ENCODE measurements at places on chromosomes 11 and 22. TPM values are rescaled to one million over a fixed set of nuclear protein-coding genes. Genes with fewer than 3 reads are reported as not detected.

DNA sequence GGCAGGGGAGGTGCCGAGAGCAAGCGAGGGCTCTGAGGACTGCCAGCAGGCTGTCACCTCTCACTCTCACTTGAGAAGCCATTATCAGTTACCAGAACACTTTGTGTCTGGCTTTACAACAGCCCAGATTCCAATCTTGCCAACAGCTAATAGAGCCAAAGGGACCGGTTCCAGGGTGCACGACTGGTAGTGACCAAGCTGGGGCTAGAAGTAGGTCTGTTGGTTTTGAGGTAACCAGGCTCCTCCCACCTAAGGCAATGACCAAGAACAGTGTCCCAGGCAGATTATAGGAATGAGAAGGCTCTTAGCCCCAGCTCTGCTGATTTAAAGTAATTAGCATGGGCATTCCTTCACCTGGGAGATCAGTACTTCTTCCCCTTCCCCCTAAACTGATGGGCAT lies 7.2 kb upstream of the IL10RA start:
- no peak for DNase-seq

DNA sequence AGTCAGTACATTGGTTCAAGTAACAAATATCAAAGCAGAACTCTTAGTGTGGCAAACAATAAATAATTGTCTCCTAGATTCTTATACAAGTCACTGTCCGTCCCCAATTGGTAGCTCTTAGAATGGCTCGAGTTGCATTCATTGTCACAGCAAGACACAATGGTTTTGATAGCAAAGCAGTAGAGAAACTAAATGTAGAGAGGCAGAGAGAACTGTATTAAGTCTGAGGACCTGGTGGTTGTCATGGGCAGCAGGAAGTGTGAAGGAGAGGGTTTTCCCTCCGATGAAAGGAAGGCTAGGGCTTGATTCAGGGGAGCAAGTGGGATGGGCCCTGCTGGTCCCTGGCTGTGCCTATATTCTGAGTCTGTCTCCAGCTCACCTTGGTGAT lies 36.6 kb downstream of the RCOR2 start:
- no peak for DNase-seq

GRCh38 chr11:89346601-89347000 lies 144.6 kb downstream of the NOX4 start:
- DNase-seq = no peak

- peak; percentile 58 for DNase-seq
These were observed 1.2 kb downstream of the DGCR2 start for GRCh38 chr22:19120829-19121630.

OR8D4 gene
- total RNA-seq = not detected

DNA sequence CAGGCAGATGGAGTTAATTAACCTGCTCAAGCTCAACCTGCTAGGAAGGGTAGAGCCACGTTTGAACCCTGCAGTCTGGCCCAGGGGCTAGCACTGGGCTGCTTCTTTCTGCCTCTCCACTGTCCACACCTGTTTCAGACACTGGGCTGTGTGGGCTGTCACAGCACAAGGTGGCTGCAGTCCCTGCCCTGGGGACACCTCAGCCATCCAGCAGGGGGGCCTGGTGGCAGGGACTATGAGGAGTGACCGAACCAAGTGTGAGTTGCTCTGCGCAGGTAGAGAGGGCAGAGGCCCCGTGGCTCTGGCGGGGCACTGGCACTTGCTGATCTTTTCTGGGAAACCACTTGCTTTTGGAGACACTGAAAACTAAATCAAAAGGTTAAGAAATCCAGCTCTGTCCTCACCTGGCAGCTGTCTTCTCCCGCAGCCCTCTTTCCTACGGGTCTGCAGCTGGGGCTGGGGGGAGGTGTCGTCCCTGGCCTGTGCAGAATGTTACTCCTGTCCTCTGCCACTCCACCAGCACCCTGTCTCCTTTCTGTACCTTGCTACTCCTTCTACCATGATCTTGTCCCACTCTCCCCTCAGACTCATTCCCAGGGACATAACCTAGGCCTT lies 5.8 kb downstream of the BAD start:
- no peak for DNase-seq

DNA sequence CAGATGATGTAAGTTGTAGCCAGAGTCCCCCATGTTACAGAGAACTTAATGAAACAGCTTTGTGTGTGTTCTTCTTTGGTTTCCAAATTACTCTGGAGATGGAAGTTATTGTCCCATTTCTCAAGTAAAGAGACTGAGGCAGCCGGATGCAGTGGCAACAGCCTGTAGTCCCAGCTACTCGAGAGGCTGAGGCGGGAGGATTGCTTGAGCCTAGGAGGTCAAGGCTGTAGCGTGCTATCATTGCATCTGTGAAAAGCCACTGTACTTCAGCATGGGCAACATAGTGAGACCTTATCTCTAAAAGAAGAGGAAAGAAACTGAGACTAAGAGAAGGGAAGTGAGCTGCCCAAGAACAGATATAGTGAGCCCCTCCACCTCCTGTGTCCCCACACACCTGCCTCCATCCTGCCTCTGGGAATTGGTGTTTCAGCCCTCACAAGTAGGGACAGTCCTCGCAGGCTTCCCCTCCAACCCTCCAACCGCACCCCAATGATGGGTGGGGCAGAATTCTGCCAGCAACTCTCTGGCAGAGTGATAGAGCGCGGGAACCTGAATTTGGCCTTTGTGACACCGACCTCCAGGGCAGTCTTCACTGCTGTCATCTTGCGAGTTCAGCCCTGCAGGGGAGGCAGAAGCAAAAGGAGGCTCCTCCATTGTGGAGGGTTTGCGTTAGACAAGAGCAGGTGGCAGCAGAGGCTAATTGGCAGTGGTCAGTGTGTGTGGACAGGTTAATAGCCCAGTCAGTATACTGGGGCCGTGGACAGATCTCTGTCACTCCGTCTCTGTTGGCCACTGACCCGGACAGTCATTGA lies 1.6 kb downstream of the PDXP start:
- DNase-seq = no peak

GRCh38 chr22:37070334-37070733 lies 18.8 kb downstream of the KCTD17 start:
- no peak for DNase-seq

IGLL1 gene
- total RNA-seq = not detected

- DNase-seq = no peak
These were observed 20.8 kb upstream of the TUB start for GRCh38 chr11:8060146-8060719.

DNA sequence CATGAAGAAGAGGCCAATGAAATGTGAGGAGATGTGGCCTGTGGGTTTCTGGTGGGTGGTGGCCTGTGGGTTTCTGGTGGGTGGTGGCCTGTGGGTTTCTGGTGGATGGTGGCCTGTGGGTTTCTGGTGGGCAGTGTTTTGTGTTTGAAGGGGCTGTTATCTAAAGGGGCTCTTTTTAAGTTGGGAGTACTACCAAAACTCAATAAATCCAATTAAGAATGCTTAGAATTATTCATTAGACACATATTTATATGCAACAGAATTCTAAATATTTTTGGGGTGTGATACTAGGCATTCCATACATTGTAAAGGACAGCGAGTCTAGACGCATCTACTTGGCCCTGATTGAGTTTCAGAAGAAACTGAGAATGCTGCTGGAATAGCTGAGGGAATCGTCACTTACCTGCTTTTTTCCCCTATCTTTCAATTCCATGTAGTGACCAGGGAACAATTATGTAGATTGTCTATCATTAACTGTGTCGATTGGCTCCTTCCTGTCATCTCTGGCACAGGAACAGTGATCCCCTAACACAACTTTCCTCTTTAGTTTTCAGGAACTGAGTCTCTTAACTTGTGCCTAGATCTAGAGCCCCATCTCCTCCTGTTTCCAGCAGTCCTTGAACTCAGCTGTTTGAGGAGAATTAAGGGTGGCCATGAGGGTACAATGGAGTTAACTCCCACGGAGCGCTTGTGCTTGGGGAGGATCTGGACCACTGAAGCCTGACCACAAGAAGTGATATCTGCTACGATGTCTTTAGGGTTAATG lies 37.3 kb upstream of the TOP3B start:
- DNase-seq = no peak

DNA sequence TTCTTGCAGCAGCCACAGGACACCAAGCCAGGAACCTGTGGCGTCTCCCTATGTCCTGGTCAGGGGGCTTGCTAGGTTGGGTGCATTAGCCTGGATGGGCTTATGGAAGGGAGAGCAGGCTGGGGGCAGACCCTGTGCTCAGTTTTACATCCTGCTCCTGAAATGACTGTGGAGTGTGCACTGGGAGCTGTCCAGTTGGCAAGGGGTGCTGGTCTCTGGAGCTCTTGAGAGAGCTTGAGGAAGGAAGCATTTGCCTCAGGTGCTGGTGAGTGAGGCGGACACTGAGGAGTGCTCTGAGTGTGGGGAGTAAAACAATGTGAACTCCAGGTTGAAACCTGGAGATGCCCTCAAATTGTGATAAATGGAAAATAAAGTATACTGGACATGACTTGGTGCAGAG lies 3.4 kb downstream of the SCGB1D4 start:
- peak; percentile 43 for DNase-seq

DNA sequence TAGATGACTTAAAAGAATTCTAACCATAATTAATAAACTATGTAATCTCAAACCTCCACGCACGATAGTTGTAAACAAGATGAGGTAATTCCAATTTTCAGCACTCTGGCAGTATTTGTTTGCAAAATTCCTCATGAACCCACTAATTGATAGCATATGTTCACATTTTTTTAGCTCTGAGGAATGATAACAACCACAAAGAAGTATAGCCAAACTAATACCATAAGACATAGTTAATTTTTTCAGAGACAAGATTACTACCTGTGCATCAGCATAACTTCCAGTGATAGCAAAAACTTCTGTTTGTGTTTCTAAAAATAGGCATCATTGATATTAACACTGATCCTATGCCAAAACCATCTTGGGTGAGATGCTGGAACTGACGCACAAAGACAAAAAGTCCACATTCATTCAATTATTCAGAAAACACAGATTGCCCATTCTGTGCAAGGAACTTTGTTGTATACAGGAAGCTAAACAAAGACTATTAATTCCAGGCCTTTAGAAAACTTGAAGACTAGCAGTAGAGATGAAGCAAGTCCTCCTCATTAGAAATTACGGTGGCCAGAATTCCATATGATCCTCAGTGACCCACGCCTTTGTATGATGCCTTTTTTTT lies 57.7 kb downstream of the PDGFD start:
- no peak for DNase-seq

LRRC10B gene
- total RNA-seq = 0.15 TPM

TMPRSS4 gene
- total RNA-seq = 2.4 TPM

OR52E1 gene
- total RNA-seq = not detected

GRCh38 chr11:19646308-19646707 lies 66.3 kb upstream of the NAV2 start:
- peak; percentile 27 for DNase-seq

ME3 gene
- 28.8 TPM for total RNA-seq

DNA sequence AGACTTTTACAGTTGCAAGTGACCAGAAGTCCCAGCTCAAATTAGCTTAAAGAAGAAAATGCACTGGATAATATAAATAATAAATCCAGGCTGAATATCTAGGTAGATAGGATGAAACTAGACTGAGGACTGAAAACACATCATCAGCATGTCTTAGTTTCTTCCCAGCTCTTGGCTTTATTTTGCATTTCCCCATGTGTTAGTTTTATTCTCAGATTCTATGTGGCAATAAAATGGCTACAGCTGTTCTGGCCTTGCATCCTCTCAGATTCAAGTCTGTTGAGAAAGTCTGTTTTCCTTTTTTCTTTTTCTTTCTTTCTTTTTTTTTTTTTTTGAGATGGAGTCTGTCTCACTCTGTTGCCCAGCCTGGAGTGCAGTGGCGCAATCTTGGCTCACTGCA lies 22.6 kb upstream of the CAT start:
- no peak for DNase-seq

MAPK8IP2 gene
- 0.30 TPM for total RNA-seq

GRCh38 chr22:48424201-48424627 lies 1403.5 kb downstream of the BRD1 start:
- DNase-seq = no peak

GRCh38 chr11:83785942-83786341 lies 499.8 kb upstream of the CCDC90B start:
- DNase-seq = no peak

ZNRF3 gene
- total RNA-seq = 6.1 TPM

- no peak for DNase-seq
These were observed 44.7 kb upstream of the CAPRIN1 start for GRCh38 chr11:34006876-34007275.

DNA sequence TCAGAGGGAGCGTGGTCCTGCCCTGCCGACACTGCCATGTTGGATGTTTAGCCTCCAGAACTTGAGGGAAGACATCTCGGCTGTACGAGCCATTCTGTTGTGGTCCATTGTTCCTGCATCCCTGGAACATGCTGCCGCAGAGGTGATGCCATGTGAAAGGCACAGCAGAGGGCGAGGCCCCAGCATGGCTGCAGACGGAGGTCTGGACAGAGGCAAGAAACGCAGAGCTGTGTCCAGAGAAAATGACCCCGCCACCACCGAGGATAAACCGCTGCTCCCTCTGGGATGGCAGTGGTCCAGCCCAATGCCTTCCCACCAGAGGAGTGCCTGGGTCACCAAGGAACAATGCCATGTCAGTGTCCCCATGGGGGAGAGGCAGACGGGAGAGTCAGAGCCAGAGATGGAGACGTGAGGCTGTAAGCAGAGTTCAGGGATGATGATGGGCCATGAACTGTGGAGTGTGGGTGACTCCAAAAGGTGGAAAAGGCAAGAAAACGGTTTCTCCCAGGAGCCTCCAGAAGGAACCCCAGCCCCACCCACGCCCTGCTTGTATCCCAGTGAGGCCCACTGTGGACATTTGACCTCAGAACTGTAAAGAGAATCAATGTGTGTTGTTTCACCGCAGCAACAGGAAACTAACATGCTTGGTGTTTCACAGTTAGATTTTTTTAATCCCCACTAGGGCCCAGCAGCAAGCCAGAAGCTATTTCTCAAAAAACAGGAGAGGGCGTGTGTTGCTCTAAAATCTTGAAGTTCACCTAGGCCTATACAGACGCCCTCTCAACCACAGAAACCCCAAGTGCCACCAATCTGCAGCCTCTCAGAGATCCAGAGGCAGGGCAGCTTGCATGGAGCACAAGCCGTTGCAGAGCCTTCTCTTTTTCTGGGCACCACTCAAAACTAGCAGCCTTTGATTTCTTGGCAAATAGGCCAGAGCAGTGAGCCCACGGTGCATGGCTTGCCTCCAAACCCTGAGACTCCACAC lies 1422.9 kb downstream of the TBC1D22A start:
- no peak for DNase-seq

DNA sequence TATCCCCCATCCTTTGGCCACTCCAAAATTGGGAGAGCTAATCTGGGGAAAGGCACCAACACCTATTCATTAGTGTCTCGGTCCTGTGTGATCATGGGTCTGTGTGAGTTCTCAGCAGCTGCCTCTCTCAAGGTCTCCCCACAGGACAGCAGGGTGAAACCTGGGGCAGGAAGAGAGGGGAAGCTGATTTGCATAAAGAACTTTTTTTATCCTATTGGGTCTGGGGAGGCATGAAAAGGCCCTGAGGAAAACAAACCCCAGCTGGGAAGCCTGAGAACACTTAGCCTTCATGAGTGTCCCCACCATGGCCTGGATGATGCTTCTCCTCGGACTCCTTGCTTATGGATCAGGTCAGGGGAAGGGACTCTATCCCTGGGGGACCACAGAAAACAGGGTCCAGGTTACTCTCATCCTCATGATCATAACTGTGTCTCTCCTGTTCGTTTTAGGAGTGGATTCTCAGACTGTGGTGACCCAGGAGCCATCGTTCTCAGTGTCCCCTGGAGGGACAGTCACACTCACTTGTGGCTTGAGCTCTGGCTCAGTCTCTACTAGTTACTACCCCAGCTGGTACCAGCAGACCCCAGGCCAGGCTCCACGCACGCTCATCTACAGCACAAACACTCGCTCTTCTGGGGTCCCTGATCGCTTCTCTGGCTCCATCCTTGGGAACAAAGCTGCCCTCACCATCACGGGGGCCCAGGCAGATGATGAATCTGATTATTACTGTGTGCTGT lies 116.0 kb upstream of the TOP3B start:
- no peak for DNase-seq

Data from renal cortical epithelial cell (primary cell).